Stimulated activated CD8-positive, alpha-beta memory T cell treated with anti-CD3 and anti-CD28 coated beads, Interleukin-7, amount 100 ng/mL, for 1 hour (primary cell): ENCODE measurements at places on chromosomes 7 and 10.
A peak's percentile ranks its signal among the peaks of the same experiment; 100 is the strongest.

- no peak for DNase-seq
Measured at GRCh38 chr7:100220586-100221230, 959 bp downstream of the PVRIG start.

- DNase-seq = no peak
Measured at GRCh38 chr10:14456218-14456869, 125.6 kb upstream of the FRMD4A start.

DNA sequence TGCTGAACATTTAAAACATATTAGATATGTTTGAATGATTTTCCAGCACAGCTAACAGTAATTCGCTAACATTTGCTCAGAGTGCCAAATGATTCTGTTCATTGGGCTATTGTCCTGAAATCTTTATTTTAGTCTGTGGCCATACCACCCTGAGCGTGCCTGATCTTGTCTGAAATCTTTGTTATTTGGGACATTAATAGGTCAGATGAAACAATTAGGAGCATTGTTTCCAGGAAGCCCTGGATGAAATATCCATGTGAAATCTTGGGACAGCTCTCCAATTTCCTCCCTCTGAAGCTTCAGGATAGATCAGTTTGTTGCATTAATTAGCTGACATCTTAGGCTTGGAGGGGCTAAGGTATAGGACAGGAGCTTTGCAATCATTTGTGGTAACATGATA lies 512.0 kb downstream of the KIF20B start:
- DNase-seq = no peak

DNA sequence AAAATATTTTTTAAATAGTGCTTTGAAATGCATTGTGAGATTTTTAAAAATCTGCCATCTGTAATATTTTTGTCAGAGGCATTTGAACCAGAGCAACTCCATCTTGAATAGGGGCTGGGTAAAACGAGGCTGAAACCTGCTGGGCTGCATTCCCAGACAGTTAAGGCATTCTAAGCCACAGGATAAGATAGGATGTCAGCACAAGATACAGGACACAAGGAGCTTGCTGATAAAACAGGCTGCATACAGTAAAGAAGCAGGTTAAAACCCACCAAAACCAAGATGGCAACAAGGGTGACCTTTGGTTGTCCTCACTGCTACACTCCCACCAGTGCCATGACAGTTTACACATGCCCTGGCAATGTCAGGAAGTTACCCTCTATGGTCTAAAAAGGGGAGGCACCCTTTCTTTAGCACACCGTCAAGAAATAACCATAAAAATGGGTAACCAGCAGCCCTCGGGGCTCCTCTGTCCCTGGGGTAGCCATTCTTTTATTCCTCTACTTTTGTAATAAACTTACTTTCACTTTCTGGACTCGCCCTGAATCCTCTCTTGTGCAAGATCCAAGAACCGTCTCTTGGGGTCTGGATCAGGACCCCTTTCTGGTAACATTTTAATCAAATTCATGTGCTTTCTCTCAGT lies 273.7 kb downstream of the SEMA3D start:
- no peak for DNase-seq

DNA sequence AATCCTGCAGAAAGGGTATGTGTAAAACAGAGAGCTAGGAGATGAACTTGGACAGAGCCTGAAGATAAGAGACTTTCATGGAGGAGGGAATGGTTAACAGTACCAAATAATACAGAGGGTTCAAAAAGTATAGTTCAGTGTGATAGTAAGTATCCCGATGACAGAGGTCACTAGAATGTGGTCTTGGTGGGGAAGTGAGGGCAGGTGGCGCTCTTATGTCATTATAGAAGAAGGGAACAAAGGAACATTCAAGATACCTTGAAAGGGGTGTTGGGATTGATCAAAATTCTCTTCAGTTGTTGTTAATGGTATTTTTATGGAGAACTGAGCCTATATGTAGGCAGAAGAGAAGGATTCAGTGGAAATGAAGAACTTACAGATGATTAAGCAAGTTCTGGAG lies 312.5 kb downstream of the SUGCT start:
- no peak for DNase-seq

GRCh38 chr7:157439149-157439548 lies 102.3 kb downstream of the DNAJB6 start:
- DNase-seq = no peak

- no peak for DNase-seq
Measured at GRCh38 chr7:113015034-113015645, 71.5 kb downstream of the GPR85 start.

DNA sequence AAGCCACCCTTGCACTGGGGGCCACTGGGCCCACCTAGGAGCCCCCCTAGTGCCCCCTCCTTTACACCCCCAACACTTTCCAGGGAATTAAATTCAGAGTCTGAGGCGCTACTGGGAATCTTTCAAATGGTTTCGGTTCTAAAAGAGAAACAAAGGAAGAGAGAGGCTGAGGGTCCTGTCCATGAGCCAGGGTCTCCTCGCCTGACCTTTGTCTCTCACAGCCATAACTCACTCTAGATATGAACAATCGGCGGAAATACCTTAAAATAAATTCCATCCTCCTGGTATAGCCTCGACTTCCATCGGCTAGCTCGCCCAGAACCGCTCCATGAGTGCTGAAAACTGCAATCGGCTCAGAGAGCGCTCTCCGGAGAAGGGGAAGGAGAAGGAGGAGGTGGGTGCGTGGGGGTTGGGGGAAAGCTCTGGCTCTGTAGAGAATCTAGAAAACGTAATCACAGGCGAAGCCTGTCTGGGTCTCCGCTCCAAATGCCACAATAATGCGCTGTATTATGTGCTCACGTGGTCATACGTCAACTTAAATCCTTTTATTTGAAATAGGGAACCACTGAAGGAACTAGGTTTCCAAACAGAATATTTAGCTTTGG lies 12.6 kb downstream of the HOXA4 start:
- DNase-seq = no peak

GRCh38 chr7:48781752-48782151 lies 142.6 kb upstream of the CDC14C start:
- no peak for DNase-seq

GRCh38 chr10:11086177-11086840 lies 68.6 kb downstream of the CELF2 start:
- DNase-seq = no peak

GRCh38 chr10:121531830-121532178 lies 66.4 kb downstream of the FGFR2 start:
- no peak for DNase-seq

GRCh38 chr7:17939606-17940301 lies 540 bp downstream of the SNX13 start:
- DNase-seq = peak; percentile 21

DNA sequence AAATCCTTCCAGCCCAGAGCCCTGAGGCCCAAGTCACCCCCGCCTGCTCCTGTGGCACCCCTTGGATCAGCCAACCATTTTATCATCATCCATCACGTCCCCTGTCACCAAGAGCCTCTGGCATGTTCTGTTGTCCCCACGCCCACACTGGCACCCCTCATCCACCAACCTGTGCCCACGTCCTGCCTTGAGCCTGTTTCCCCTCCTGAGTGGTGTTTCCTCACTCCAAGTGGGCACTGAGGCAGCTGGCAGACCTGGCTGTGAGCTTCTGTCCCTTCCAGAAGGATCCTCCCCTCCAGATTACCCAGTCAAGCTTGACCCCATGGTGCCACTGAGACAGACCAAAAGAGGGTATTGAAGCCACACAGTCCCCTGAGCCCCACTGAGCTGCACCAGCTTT lies 71.4 kb upstream of the ANTXRL start:
- DNase-seq = no peak

DNA sequence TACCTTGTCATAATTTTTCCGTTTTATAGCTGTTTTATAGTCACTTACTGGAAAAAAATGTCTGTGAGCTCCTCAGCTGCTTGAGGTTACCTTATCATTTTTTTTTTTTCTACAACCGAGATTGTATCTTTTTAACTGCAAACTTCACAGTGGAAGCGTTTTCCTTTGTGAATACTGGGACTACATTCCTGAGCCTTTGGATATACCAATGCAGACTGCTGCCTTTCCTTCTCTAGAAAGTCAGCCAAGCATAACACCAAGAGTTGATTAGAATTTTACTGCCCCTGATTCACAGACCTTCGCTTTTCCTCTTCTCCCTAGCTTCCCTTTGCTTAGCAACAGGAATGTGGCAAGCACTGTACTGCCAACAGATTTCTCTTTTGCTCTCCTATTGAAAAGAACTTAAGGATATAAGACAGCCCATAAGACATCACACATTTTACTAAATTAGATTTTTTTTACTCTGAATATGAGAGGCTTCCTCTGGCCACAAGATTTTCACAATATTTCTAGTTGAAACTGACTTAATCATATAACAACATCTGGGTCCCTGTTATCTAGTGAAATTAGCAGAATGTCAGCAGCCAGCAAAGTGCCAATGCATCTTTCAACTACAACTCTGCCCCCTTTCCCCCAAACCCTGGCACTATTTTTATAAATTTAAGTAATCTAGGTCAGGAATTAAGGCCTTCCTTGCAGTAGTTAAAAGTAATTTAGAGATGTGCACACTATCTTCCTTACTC lies 170.6 kb downstream of the PRKG1 start:
- no peak for DNase-seq

- DNase-seq = no peak
Measured at GRCh38 chr10:61175316-61175715, 231.3 kb upstream of the RHOBTB1 start.

DNA sequence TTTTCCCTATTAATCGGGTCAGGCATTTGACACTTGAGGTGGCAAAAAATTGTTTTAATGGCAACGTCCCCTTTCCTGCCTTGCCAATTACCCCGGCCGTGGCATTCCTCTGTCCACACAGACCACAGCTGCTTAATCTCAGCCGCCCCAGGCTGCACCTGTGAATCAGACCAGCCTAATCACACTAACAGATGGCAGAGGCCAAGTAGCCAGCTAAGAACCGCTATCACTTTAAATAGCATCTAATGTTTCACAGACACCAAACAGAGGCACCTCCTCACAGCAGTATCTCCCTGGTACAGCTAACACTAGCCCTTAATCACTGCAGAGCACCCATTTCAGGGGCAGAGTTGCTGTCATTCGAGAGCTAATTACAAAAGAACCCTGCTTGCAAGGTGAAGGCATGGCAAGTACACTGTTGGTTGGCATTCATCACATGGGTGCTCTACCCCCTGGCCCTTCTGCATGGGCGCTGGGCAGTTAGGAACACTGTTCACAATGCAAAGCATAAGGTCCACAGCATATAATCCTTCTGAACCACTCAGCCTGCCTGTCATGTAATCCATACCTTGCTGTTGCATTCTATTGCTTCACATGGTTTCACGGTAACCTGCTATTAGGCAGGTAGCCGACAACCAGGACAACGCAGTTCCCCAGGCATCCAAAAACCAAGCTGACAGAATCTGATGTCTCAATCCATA lies 38.8 kb downstream of the FGFR2 start:
- no peak for DNase-seq

- DNase-seq = no peak
Measured at GRCh38 chr7:3446786-3447185, 145.7 kb downstream of the SDK1 start.

GRCh38 chr10:11270135-11270857 lies 252.6 kb downstream of the CELF2 start:
- DNase-seq = peak; percentile 51

- no peak for DNase-seq
Measured at GRCh38 chr10:122199070-122199469, 72.0 kb upstream of the BTBD16 start.

GRCh38 chr10:80769700-80770160 lies 232.0 kb downstream of the SH2D4B start:
- DNase-seq = no peak

DNA sequence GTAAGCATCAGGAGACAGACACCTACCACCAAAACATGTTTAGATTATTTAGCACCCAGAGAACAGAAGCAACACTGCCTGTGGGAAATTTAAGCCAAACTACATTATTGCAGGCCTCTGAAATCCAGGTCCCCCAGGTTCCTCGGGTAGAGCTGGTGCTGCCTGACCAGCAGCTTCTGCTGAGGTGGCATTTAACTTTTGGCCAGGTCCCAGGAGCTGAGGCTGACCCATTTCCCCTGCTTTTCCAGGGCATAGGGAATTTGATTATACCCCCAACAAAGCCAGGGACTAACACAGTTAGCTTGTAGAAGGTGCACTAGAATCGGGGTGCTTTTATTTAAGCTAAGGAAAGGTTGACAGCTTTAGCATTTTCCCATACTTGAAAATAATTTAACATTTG lies 4.7 kb downstream of the LRRC4 start:
- no peak for DNase-seq

GRCh38 chr7:30040938-30041337 lies 12.7 kb downstream of the PLEKHA8 start:
- no peak for DNase-seq

DNA sequence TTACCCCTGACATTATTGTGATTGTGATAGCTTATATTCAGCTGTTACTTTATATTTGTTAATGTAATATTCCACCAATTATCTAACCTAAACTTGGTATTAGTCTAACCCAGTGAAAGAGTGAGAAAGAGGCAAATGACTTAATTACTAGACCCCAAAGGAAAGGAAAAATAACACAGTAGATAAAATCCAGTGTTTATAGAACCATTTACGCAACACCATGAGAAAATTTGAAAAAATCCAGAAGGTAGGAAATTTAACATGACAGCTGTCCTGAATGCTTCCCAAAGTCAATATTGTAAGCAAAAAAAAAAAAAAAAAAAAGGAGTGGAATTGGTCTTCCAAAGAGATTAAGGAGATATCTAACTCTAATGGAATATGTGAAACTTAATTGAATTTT lies 741.5 kb upstream of the GHITM start:
- no peak for DNase-seq

GRCh38 chr7:17402628-17403278 lies 104.3 kb downstream of the AHR start:
- DNase-seq = no peak

DNA sequence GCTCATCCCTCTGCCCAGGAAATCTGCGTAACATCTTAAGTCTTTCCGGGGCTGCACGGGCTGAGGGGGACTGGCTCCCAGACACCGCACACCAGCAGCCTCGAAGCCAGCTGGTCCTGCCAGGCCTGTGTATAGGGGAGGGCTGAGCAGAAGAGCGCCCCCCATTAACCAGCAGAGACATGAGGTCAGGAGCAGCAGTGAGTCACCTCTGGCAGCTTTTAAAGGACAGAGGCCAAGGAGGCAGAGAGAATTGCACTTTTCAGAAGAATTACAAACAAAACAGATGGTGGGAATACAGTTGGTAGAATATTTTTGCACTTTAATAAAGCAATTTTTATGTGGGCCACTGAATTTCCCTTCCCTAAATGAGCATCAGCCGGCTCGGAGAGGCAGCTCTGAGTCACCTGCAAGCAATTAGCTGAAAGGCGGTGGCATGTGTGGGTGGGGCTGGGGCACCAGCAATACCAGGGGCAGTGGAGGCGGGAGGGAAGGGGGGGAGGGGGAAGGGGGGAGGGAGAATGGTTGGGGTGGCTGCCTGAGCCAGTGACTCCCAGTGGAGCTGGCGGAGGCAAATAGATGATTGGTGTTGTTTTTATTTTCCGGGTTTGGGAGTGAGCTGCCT lies 39.1 kb downstream of the GOLGA7B start:
- DNase-seq = no peak
